ENCODE measurements at places on chromosomes 12 and 14.
A peak's percentile ranks its signal among the peaks of the same experiment; 100 is the strongest.

- no peak for DNase-seq
Observed at GRCh38 chr14:55274146-55274545, 2.9 kb downstream of the FBXO34 start.

DNA sequence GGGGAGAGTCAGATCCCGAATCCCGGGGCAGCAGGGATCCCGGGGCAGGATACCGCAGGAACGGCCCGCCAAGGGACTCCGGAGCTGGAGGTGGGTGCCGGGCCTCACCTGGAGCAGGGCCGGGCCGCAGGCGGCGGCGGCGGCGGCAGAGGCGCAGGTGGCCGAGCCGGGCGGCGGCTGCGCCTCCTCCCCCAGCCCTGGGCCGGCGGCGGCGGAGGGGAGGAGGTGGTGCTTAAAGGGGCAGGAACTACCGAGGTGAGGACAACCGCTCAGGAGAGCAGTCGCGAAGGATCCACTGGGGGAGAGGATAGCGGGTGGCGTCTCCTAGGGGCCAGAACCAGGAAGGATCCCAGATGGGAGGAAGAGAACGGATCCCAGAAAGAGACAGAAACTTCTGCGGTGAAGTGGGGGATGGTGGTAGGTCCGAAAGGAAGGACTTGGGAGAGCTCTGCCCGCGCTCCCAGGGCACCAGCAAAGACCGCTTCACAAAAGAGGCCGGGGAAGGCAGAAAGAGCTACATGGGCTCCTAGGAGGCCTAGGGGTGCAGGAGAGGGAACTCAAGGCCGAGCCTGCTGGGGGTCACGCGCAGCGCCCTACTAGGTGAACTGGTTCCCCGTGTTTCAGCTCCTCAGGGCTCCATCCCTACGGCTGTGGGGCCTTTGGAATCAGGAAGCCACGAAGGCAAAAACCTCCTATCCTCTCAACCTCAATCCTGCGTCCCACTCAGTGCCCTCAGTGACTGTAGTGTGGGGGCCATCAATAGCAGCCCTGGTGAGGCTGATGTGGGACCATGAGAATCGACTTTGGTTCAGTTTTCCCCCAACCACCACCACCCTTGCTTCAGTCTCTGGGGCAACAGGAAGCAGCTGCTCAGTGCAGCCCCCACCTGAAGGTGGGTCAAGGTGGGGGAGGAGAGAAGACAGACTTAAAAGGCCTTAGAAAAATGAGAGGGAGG, 5.0 kb upstream of the BAZ2A start:
- DNase-seq, result peak; percentile 73

- no peak for DNase-seq
Observed at GRCh38 chr12:61161961-61162360, 1098.2 kb upstream of the USP15 start.

DNA sequence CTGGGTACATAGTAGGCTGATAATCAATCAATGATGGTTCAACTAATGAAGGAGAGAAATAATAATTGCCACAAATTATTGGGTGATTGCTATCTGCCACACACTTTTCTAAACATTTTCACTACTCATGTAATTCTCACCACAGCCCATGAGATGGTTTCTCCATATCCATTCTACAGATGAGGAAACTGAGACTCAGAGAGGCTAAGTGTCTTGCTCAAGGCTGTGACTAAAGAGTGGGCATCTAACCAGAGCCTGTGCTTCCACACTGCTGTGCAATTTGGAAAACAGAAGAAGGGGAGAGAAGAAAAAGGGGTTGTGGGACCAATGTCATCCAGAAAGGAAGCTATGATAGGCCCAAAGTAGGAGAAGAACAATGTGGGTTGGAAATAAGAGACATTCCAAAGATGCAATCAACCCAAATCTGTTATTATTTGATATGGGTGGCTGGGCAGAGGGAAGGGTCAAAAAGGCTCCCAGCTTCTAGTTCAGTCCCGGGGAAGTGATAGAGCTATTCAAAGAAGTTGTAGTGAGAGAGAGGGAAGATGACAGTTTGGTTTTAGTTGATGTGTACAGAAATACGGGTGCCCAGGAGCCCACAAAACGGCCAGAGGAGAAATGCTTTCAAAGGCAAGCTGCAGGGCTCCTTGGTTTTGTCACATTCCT, 483 bp upstream of the NR1H4 start:
- DNase-seq, result no peak

GRCh38 chr14:68377006-68377405, 415.9 kb downstream of the ZFP36L1 start:
- no peak for DNase-seq

DNA sequence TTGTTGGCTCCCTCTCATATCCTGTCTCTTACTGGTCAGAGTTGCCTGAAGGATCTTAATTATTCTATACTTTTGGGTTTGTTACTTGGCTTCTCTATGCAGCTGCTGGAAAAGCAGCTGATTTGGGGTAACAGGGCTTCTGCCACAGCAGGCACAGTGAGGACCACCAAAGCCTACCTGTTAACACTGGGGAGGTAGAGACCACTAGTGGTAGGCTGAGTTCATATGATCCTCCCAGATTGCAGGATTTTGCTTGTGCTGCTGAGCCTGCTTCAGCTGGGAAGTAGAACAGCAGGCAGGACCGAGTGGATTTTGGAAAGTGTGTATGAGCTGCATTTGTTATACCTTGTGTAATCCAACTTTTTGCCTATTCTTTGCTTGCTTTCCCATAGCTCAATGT, 34.1 kb downstream of the RCOR1 start:
- DNase-seq, result no peak

- peak; percentile 82 for DNase-seq
Observed at GRCh38 chr12:92899386-92900001, 29.6 kb downstream of the EEA1 start.

DNA sequence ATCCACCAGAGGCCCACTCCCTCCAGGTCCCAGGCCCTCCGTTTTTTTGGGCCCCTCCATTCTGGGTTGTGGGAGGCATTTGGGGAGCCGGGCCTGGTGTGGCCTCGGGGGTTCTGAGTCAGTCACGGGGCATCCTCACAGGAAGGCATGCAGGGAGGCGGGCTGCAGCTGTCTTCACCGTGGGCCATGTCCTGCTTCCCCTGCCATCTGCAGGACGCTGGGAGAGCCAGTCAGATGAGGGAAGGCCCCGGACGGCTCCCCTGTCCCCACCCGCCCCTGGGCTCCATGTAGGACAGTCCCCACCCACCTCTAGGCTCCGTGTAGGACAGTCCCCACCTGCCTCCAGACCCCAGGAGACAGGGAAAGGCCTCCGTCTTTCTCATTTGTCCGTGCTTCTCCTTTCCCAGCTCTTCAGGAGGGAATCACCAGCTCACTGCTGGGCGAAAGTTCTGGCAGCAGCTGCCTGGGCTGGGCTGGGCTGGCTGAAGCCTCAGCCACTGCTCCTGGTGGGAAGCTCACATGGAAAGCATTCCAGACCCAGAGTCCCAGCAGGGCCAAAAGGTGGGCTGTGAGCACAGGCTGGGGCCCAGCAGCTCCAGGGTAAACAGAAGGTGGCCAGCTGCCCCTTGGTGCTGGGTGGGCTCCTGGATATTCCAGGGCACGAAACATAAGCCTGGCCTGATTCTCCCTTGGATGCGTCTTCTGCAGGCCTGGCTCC, 217.8 kb downstream of the KIF26A start:
- DNase-seq, result peak; percentile 31

DNA sequence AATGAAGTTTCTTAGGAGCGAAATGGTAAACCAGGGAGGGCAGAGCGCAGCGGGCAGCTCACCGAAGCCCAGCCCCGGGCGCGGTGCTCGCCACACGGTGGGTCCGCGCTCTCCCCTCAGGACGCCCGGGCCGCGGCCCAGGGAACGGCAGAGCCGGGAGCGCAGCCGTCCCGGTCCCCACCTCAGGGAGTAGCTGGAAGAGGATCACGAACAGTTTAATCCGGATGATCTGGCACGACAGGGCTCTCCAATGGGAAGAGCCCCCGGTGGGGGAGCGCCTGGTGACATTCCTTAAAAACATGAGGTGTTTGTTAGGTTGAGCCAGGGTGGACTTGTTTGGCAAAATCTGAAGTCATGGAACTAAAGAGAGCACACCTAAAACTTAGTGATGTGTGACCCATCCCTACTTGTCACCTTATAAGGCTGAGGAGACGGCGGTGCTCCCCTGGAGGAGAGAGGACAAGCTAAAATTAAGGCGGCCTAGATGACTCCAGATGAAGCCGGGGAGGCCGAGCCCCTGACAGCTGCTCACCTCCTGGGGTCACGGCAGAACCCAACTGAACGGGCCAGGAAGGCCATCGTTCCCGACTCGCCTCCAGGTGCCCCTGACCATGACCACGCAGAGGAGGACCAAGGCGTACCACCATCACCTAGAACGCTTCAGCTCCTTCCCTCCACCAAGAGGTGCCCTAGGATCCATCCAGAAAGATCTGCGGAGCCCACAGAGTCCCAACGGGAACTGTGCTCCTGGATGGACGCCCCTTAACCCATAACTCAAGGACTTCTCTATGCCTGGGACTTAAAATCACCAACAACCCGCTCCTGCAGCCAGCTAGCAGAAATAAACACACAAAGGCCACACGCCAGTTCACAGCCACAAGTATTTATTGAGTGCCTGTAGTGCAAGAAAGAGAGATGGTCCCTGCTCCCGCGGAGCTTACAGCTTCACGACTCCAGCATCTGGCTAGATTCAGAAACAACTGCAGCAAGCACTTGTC, 866 bp upstream of the PITPNM2 start:
- peak; percentile 31 for DNase-seq

- DNase-seq, result no peak
Observed at GRCh38 chr14:79426103-79426755, 785.1 kb downstream of the DIO2 start.

DNA sequence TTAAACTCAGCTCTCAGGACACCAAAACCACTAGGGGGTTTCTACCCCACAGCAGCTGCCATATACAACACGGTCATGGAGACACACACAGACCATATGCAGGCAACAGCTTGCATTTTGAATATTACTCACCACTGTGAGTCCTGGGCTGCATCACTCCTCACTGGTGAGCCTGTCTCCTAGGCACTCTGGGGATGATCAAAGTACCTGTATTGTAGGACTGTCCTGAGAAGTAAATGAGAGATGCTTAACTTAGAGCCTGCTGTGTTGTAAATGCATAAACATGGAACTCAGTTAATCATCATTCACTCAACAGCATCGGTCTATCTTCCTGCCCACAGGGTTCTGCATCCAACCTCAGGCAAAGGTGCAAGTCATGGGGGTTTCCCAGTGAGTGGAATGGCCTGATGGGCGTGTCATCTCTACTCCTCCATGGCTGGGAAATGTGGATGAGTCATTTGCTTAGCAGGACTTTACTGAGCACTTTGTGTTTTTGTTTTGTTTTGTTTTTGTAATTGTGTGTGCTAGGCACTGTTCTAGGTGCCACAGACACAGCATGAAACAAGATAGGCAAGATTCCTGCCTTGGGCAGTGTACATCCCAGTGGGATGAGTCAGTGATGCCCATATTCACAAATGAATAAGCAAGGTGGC, 1141.2 kb upstream of the TMEM132C start:
- DNase-seq, result no peak

DNA sequence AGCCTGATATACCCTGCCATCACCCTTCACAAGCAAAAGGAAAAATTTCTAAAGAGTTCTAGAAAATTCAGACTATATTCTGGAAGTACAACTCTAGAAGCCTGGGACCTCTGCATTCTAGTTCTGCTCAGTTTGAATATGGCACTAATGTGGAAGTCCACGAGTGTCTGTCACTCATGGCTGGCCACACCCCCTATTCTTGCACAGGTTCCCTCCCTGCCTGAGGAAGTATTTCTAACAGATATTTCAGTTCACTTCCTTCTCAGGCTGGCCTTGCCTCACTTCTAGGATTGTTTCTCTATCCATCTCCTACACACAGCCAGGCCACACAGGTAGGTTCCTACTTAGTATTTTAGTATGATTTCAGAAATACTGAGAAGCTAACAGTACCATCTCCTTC, 67.4 kb downstream of the PHLDA1 start:
- DNase-seq, result peak; percentile 40

DNA sequence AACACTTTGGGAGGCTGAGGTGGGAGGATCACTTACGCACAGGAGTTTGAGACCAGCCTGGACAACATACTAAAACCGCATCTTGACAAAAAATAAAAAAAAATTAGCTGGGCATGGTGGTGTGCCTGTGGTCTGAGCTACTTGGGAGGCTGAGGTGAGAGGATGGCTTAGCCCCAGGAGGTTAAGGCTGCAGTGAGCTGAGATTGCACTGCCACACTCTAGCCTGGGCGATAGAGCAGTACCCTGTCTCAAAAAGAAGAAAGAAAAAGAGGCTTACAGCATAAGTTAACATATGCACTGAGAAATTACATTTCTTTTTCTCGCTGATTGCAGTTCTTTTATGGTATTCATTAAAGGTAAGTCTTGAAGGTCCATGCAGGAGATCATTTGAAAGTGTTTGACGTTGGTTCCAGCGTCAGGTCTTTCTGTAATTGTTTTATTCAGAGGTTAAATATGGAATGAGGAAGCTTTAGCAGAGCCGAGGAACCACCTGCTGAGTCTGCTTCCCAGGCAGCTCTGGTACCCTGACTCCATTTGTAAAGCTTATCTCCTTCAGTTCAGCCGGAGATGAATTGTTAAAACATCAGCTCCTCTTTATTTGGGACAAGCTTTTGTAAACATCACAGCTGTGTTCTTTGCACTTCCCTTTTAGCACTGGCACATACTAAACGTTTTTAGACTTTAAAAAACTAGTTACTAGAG, 18.5 kb downstream of the SFSWAP start:
- no peak for DNase-seq

- DNase-seq, result no peak
Observed at GRCh38 chr12:32860192-32860591, 36.4 kb downstream of the PKP2 start.

- peak; percentile 90 for DNase-seq
Observed at GRCh38 chr12:47758834-47759690, at the start of gene RAPGEF3. Gene RAPGEF3 (minus strand): TSS chr12:47758880. CDS start chr12:47758556, 324 bp downstream.

DNA sequence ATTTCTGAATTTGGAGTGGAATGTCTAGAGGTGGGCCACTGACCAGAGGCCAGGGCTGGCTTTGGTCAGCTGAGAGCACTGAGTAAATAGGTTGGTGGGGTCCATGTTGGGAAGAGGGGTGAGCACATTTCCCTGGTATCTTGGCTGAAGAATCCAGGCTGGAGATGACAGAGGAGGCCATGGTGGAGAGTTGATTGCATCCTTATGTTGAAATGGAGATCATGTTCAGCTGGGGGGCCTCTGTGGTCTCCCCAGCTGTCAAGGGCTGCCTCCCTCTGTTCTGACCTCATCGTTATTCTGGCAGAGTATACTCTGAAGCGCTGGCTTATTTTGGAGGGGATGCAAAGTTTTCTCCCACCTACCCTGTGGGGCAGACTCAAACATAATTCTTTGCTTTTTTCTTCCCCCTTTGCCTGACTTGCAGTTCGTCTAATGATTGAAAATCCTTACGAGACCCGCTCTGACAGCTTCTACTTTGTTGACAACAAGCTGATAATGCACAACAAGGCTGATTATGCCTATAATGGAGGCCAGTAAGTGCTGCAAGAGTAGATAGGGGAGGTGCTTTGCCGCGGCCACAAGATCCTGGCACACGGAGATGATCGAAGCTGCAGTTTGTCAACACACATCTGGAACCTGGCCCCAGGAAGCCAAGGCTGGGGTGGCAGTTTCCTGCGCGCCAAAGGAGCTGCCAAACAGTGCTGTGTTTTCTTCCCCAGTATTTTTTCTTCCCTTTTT, 6.0 kb upstream of the ACADS start:
- no peak for DNase-seq

- DNase-seq, result peak; percentile 55
Observed at GRCh38 chr14:92553438-92553837, 39.9 kb downstream of the RIN3 start.

GRCh38 chr14:39247256-39247655, 13.5 kb downstream of the MIA2 start:
- DNase-seq, result no peak

- DNase-seq, result no peak
Observed at GRCh38 chr12:89801284-89801683, 92.6 kb upstream of the ATP2B1 start.

Measured in femur (tissue), 1 donor.